ENCODE measurements at places on chromosomes 6 and 20.

DNA sequence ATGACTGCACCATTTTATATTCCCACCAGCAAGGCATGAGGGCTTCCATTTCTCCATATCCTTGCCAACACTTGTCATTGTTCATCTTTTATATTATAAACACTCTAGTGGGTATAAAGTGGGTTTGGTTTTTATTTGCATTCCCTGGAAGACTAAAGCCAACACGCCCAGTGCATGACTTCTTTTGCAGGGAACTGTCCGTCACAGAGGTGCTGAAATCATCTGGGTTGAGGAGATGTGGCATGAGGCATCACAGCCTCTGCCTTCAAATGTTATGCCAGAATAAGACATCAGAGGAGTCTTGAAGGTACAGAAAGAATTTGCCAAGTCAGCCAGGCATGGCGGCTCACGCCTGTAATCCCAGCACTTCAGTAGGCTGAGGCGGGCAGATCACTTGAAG, 29.9 kb upstream of the FAM210B start:
- peak; percentile 33 for DNase-seq

DNA sequence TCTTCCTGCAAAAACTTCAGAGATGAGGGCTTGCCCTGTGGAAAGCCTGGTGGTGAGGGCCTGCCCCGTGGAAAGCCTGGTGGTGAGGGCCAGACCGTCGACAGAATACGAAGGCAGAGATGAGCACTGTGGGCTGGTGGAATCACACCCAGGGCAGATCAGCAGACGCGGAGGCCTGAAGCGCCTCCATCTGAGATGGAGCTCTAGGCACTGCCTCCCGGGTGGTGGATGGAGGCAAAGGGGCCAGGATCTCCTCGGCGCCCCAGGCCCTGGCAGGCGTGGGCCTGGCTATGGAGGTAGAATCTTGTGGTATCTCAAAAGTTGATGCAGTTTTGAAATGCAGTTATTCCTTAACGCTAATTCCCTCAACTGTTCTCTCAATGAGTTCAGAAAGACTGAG, 104.8 kb downstream of the PSMB1 start:
- DNase-seq = no peak

GRCh38 chr6:110543106-110543505, 66.7 kb upstream of the SLC22A16 start:
- DNase-seq = no peak

DNA sequence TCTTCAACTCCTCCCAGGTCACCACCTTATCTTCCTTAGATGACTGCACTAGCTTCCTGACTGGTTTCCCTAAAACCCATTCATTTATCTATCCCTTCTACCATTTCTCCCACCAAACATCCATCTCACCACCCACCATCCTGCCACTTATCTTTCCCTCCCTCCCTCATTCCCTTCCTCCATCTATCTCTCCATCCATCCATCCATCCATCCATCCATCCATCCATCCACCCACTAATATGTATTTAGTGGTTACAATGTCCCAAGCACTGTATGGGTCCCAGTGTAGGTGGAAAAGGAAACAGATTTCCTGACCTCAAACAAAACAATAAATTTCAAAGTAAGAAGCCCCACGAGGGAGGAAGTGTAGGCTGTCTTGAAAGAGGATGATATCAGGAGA, 59.3 kb upstream of the APCDD1L start:
- no peak for DNase-seq

DNA sequence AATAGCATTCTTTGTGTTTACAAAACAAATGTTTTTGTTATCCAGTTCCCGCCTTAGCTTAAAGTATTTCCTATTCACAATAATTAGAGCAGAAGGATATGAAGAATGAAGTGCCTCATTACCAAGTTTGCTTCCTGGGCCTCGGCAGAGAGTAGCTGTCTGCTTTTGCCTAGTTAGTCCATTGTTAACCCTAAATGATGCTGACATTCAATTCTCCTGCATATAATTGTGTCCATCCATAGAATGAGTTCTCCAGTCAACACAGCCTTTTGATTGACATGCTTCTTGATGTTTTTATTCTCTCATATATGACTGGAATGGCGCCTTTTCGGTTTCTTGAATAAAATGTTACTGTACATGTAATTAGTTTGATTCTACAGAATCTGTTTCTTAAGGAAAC, 100.9 kb downstream of the MYB start:
- no peak for DNase-seq

DNA sequence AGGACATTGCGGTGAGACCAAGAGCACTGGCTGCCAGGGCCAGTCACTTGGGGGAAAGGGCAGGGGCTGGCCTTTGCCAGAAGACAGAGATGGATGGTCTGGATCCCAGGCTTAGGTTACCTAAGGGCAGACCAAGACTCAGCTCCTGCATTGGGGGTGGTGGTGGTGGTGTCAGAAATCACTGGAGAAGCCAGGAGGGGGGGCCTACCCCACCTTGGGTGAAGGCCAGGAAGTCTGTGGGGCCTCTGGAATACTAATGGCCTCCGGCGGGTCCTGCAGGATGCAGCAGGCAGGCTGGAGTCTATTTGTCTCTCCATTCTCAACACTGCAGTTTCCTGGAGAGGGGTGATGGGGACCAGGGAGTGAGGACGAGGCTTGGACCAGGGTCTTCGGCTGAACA, 32.8 kb downstream of the CD40 start:
- no peak for DNase-seq

- DNase-seq = no peak
These were observed 26.9 kb downstream of the RRAGD start for GRCh38 chr6:89385156-89385667.

GRCh38 chr6:87483929-87484328, 11.2 kb downstream of the SLC35A1 start:
- peak; percentile 45 for DNase-seq

Measured in activated CD8-positive, alpha-beta T cell treated with anti-CD3 and anti-CD28 coated beads, Interleukin-2, amount 10 ng/mL, durations not matched to agents 7 days and 5 days (primary cell).